AG04449 (cell line): ENCODE measurements at places on chromosomes 1 and 21.

- DNase-seq, result no peak
These were observed 105.5 kb upstream of the CACYBP start for GRCh38 chr1:174894117-174894762.

DNA sequence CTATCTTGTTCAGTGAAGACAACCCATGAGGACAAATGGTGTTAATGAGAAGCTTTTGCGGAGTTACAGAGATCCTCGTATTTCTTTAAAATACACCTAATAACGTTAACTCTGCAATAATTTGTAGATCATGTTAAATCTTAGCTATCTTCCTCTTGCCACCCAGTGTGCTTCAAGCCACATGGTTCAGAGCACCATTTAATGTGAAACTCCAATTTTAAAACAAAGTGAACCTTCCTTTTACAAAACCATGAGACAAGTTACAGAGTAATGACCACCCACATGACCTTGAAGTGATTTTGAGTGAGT lies 1.7 kb upstream of the KCNE2 start:
- DNase-seq, result no peak

DNA sequence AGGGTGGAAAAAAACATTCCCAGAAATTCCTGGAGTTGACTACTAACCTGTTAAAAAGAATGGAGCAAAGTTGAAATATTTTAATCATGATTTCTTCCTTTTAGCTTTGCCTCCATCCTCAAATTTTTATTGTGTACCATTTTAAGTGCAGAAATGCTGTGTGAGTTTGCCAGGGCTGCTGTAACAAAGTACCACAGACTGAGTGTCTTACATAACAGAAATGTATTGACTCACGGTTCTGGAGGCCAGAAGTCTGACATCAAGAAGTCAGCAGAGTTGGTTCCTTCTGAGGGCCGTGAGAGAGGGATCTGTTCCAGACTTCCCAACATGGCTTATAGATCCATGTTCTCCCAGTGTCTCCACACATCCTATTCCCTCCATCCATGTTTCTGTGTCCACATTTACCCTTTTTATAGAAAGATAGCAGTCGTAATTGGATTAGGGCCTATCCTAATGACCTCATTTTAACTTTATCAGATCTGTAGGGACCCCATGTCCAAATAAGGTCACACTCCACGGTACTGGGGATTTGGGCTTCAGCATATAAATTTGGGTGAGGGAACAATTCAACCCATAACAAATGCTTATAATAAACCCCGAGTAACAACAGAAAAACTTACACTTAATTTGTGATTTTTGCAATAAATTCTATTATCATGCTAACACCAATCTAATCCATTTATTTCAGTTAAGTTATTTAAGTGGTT lies 12.7 kb downstream of the SNX7 start:
- no peak for DNase-seq

GRCh38 chr1:212457740-212458338 lies 25.1 kb downstream of the NENF start:
- DNase-seq, result no peak

GRCh38 chr1:195618287-195618686 lies 990.0 kb downstream of the KCNT2 start:
- no peak for DNase-seq

DNA sequence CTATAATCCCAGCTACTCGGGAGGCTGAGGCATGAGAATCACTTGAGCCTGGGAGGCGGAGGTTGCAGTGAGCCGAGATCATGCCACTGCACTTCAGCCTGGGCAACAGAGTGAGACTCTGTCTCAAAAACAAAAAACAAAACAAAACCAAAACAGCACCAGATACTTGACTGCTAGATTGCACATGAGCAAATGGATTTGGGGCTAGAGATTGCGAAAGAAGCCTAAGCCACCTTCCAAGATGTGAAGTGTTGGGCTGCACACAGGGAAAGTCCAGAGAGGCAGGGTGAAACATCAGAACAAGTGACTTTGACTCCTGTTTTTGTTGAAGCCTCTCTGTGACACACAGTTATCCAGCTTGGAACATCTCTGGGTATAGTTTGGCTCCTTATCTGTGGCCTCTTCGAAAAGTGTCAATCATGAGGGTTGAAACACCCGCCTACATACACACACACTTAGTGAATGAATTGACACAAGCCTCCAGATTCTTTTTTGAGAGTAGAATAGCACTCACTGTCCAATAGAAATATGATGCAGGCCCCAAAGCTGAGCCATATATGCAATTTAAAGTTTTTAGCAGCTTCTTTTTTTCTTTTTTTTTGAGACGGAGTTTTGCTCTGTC lies 34.2 kb upstream of the GPR137B start:
- no peak for DNase-seq

DNA sequence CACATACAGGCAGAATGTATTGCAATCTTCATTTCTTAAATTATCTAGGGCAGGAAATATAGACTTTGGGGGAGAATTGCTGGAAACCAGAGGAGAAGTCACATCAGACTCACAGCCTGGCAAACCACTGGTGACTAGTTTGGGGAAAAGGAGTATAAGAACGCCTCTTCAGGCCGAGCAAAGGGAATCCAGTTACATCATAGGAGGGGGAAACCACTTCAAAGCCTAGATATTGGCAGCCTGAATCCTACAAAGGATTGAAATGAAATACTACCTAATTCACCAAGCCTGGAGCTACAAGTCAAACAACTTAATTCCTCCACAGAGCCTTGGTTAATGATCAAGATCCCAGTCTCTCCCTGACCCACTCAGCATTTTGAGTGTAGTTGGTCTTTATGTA lies 121.7 kb downstream of the SLC30A10 start:
- DNase-seq, result no peak

- no peak for DNase-seq
These were observed 211.0 kb downstream of the TOMM20 start for GRCh38 chr1:234917495-234918180.

DNA sequence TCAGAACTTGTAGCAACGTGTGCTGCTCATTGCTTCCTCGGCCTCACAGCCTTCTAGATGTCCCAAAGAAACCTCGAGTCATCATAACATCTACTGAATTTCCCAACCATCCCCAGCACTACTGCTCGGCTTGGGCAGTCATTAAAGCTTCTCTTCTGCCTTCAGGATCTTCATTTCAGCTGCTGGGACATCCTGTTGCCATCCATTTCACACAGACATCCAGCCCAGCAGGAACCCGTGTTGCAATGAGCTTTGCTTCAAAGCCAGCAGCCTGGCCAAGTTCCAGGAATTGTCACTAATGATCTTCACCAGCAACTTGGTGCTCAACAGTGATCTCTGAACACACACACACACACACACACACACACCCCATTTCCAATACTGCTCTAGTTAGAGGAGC lies 18.5 kb downstream of the WLS start:
- DNase-seq, result no peak

DNA sequence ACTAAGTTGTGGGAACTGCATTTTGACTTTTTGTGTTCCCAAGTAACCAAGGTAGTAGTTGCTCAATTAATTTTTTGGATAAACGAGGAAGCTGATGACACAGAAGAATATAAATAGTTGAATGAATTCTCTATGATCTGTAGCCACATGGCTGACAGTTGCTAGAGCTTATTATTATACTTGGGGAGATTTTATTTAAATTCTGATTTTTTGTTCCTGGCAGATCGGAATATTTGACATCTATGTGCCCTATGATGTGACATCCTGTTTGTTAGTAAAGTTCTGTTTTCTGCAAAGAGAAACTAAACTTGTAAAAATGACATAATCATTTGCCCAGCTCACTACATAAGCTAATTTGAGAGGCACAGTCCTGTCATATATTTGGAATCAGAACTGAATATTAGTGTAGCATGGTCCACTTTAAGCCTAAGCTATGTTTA lies 9.7 kb upstream of the LYST start:
- DNase-seq, result no peak

DNA sequence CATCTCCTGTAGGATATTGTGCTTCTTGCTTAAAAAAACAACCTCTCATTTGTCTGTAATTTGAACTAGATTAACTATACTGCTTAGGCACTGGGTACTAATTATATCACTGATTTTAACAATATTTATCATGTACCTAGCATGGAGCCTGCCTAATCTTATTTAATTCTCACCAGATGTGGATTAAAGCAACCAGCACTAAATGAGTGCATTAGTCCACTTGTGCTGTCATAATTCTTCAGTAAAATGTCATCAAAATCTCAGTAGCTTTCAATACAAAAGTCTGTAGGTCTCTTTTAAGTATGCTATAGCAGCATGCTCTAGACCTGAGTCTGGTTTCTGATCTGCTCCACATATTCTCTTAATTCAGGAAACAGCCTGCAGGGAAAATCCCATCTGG lies 368.1 kb downstream of the NCAM2 start:
- DNase-seq, result no peak

DNA sequence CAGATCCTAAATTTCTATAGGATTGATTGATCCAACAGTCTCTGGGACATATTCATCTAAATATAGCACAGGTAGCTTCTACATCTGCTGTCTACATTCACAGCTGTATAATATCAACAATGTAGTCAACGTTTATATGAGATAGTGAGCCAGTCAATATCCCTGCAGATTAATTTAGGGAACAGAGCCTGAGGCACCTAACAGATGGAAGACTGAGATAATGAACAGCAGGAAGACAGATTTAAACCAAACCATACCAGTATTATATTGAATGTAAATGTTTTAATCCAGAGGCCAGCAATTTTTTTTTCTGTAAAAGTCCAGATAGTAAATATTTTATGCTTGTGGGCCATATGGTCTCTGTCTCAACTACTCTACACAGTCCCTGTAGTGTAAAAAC lies 2072.4 kb downstream of the MRPL39 start:
- no peak for DNase-seq

DNA sequence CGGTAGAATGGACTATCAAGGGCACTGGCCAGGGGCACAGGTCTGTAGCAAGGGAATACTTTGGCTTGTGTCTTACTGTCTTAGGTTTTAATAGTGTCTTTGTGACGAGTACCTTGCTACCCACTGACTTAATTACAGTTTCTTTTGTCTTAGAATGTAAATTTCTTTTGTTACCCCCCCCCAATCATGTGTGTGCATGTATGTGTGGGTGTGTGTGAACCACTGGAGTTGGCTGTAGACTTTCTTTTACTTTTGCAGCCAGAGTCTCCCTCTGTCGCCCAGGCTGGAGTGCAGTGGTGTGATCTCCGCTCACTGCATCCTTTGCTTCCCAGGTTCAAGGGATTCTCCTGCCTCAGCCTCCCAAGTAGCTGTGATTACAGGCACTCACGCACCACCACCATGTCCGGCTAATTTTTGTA lies 61.8 kb upstream of the CLDN14 start:
- no peak for DNase-seq

DNA sequence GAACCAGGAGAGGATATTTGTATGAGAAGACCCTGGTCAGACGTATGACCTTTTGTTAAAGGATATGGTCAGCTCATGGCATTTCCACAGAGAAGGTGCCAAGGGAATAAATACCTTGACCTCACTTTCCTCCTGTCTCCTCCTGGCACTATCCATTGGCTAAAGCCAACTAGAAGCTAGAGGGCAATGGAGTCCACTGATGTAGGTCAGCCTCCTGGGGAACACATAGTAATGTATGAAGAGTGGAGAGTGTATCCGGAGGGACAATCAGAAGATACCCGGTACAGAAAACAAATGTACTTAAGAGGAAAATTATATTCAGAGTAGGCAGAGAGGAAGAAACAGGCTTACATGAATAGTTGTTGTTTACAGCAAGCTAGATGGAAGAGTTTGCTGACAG lies 698 bp upstream of the NTMT2 start:
- DNase-seq, result no peak

DNA sequence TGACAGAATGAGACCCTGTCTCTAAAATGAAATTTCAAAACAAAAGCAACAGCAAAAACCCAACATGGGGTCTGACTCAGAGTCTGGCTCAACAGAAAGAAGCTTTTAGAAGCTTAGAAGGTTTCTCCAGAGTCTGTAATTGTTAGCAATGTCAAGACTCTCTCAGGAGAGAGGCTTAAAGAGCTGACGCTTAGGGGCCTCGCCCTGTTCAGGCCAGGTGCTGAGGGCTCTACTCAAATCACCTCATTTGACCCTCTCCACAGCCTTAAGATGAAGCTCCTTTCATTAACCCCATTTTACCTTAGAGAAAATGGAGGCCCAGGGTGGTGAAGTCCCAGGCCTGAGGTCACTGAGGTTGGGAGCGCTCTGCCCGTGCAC lies 5.3 kb upstream of the KIF17 start:
- no peak for DNase-seq

DNA sequence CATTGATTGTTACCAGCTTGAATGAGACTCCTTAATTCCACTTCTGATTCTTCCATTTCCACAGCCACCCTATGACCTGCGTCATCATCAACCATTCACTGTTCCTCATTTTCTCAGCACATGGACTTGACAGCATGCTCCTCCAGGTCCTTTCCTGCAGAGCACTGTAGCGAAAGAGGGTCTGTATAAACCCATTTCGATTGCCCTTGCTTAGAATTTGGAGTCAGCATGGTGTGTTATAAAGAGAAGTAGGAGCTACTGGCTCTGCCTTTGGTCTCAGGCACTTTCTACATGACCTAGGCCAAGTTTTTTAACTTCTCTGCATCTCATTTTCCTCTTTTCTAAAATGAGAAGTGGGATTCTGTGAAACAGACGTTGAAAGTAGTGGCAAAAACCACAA lies 133.8 kb downstream of the AK5 start:
- DNase-seq, result no peak

GRCh38 chr1:224387302-224387912 lies 30.7 kb downstream of the CNIH4 start:
- no peak for DNase-seq

DNA sequence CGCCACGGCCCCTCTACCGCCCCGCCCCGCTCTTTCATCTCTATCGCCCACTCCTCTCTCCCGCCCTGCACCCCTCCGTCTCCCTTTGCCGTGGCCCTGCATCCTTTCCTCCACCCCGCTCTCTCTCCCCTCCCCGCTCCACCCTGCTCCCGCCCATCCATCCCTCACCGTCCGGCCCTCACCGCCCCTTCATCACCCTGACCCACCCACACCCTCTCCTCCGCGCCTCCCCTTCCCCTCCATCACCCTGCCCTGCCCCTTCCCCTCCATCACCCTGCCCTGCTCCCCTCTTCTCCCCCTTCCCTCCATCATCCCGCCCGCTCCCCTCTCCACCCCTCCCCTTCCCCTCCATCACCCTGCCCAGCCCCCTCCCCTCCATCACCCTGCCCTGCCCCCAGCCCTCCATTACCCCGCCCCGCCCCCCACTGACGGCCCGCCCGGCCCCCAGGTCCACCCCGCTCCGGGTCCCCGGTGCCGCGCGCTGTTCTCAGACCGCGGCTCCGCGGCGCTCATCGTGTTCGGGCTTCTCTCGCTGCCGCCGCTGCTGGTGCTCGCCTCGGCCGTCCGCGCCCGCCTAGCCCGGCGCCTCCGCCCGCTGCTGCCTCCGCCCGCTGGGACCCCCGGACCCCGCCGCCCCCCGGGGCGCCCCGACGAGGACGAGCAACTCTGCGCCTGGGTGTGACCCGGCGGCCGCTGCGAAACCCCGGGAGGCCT lies 6.2 kb upstream of the ANKRD65 start:
- no peak for DNase-seq

GRCh38 chr1:112581586-112582192 lies 37.3 kb downstream of the ST7L start:
- no peak for DNase-seq
